ENCODE measurements at places on chromosomes 4 and X.

DNA sequence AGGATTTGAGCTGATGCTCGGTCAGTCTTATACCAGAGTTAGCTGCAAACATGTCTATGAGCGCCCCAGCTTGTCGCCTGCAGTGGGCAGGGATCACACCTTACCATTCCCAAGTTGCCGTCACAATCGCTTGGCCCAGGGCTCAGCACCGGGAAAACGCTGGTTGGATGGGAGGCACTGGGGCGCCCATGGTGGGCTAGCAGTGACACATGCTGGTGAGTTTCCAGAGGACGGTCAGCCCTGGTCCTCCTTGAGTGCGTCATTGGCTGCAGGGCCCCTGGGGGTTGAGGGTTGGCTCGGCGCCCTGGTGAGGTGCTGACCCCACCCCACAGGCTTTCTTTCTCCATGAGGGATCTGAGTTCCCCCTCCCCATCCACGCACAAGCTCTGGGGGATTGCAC lies 50.4 kb downstream of the SORCS2 start:
- no peak for DNase-seq

DNA sequence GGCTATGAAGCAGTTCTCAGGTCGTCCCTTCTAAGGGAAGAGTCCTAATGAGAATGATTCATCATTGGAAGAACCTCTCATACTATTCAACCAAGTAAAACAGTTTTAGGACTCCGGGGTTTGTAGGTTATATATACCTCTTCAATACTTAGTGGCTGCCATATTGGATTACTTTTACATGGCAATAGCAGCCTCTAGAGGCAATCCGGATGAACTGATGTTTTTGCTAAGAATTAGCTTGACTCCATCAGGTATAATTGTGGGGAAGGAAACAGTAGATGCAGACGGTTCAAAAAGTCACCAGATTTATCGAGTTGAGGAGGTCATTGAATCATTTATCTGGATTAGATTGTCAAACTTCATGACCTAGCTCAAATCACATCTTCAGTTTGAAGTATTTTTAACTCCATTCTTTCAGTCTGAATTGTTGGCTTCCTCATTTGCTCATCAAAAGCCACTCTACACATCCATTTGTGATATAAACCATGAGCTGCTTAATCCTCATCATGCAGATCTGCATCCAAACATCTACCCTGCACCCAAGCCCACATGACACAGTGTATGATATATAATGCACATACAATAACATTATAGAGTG lies 28.4 kb downstream of the GUCY1B1 start:
- DNase-seq: no peak

GRCh38 chrX:83845397-83845796 lies 15.5 kb upstream of the CYLC1 start:
- no peak for DNase-seq

- no peak for DNase-seq
Observed at GRCh38 chr4:81960961-81961360, 412.8 kb downstream of the HNRNPD start.

- DNase-seq: no peak
Observed at GRCh38 chr4:107808572-107808971, 16.2 kb upstream of the SGMS2 start.

GRCh38 chr4:128357286-128357685 lies 69.7 kb upstream of the PGRMC2 start:
- no peak for DNase-seq

GRCh38 chr4:20430259-20430941 lies 178.7 kb downstream of the SLIT2 start:
- no peak for DNase-seq

GRCh38 chr4:188986271-188986689 lies 847.0 kb downstream of the TRIML1 start:
- DNase-seq: no peak

DNA sequence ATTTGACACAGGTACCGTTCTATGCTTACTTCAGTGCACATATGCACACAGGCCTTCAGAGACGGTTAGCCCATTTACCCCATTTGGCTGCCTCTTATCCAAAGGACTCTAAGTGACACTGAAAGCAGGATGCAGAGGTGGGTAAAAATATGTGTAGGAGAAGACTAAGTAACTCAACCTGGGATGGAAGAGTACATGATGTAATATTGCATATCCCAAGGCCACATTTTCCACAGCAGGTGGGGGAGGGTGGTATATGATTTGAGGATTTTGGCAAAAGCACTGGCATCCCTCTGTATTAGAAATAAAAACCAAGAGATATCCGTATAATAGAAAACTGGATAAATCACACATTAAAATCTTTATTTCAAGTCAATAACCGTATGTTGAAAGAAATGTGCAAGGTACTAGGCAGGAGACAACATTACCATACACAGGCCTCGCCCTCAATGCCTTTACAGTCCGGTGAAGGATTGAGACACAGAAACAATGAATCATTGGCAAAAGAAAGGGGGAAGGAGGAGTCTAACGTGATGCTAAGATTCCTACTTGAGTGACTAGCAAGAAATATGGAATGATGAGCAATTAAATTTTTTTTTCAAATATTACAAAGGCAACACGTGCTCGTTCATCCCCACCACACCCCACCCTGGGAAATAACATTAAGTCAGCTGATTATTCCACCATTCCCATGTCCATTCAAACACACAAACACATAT lies 161.0 kb upstream of the RASGEF1B start:
- no peak for DNase-seq

- DNase-seq: no peak
Observed at GRCh38 chr4:165198329-165198728, 9.0 kb upstream of the KLHL2 start.

DNA sequence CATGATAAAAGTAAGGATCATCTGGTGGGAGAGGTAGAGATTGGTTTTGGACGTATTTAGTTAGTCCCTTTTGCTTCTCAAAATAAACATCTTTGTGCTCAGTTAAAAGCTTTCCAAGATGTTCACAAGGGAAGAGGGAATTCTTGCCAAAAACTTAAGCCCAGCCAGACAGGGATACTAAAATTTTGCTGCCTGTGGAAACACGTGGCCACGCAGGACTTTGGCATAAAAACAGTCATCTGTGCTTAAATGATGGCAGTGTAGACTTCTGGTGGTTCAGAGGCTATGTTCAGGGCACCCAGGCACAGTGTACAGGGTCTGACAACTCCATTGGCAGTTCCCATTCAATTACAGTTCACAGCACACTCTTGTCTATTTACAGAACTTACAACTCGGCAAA lies 93.2 kb upstream of the JADE1 start:
- no peak for DNase-seq

DNA sequence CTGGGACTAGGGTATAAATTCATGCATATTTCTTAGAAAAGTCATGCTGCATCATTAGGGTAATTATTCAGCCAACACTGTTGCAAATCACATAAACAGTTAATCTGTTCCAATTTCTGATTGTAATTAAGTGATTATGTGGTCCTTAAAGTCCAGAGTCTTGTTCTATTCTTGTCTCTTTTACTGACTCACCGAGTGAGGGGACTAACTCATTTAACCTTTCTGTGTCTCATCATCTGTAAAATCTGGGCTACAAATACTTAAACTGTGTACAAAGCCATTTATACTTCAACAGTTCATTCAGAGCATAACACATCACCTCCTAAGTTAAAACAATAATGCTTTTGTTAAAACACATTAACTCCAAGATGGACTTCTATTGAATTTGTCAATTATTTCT lies 65.4 kb upstream of the KLHL13 start:
- no peak for DNase-seq

DNA sequence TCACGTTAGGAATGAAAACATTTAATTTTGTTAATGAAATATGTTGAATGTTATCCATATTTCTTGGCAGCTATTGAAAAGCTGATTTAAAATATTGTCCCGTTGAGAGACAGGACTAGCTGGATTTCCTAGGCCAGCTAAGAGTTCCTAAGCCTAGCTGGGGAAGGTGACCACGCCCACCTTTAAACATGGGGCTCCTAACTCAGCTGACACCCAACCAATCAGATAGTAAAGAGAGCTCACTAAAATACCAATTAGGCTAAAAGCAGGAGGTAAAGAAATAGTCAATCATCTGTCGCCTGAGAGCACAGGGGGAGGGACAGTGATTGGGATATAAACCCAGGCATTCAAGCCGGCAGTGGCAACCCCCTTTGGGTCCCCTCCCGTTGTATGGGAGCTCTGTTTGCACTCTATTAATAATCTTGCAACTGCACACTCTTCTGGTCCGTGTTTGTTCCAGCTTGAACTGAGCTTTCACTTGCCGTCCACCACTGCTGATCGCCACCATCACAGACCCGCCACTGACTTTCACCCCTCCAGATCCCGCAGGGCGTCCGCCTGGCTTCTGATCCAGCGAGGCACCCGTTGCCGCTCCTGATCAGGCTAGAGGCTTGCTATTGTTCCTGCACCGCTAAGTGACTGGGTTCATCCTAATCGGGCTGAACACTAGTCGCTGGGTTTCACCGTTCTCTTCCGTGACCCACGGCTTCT lies 308.9 kb downstream of the GLUD2 start:
- DNase-seq: no peak

GRCh38 chrX:110442635-110443034 lies 84.0 kb downstream of the RTL9 start:
- no peak for DNase-seq

DNA sequence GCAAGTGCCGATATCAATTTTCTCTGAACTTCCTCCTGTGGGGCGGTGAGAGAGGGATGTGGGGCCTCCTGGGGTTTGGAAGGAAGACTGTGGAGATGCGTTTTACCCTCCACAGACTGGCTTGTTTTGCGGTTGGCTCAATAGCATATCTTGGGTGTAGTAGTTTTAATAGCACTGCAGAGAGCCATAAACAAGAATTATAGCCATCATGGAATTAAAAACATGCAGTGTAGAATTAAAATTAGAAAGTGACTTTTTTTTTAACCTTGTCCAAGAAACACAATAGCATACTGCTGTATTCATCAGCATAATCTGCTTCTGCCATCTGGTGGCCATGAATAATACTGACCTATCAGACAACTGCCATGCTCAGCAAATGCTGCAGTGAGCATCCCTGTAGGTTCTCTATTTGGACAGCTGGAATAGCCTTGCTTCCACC lies 47.3 kb upstream of the SCML1 start:
- peak; percentile 0 for DNase-seq

DNA sequence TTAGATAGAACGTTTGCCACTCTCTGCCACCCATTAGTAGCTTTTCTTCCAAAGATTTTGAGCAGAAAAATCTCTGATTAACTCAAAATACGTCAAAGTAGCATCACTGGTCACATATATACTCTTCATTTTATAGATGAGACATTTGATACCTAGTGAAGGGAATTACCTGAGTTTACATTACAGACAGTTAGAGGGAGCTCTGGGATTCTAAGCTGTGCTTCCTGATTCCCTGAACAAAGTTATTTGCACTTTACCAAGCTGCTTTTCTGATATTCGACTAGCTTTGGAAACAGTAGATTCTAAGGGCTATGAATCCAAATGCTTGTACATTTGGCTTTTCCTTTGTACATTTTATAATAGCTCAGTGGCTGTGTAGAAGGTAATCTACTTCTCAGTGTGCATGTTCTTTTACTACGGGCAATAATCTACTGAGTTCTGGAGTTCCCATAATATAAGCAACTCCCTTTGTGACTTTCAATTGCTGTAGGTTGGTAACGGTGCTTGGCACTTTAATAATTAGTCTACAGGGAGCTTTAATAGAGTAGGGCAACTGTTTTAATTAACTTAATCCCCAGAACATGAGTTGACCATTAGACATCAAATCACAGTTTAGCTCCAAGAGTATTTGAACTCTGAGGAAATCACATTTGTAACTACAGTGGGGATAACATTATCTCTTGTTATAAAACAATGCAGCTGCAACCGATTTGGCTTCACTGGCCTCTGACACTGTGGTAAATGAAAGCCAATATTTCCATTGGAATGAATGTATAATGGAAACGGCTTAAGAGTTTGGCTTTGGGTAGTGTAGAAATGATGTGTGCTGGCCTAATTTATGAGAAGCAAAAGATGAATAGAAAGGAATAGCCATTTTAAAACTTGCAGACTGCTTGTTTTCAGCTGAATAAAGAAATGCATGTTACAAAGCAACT lies 1602.4 kb downstream of the STIM2 start:
- DNase-seq: no peak

DNA sequence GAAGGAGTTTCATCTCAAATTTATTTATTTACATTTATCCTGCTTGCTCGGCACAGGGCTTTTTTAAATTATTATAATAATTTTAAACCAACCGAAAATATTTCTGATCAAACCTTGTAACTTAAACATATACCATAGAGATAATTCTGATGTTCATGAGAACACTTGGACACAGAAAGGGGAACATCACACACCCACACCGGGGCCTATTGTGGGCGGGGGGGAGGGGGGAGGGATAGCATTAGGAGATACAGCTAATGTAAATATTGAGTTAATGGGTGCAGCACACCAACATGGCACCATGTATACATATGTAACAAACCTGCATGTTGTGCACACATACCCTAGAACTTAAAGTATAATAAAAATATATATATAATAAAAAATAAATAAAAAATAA lies 2.9 kb downstream of the ANXA5 start:
- no peak for DNase-seq

GRCh38 chr4:39668887-39669286 lies 29.0 kb upstream of the UBE2K start:
- DNase-seq: no peak

GRCh38 chr4:88200186-88200585 lies 41.7 kb upstream of the ABCG2 start:
- no peak for DNase-seq

DNA sequence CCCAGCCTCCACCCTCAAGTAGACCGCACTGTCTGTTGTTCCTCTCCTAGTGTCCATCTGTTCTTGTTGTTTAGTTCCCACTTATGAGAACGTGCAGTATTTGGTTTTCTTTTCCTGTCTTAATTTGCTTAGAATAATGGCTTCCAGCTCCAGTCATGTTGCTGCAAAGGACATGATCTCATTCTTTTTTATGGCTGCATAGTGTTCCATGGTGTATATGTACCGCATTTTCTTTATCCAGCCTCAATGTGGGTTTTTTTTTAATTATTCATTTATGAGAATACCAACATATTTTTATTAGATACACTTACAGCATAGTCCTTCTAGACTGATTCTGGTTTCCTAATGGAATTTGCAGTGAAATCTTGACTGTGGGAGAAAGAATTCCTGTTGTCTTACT lies 1.3 kb downstream of the VMA21 start:
- DNase-seq: no peak

GRCh38 chr4:34039766-34040165 lies 2204.5 kb downstream of the ARAP2 start:
- no peak for DNase-seq

DNA sequence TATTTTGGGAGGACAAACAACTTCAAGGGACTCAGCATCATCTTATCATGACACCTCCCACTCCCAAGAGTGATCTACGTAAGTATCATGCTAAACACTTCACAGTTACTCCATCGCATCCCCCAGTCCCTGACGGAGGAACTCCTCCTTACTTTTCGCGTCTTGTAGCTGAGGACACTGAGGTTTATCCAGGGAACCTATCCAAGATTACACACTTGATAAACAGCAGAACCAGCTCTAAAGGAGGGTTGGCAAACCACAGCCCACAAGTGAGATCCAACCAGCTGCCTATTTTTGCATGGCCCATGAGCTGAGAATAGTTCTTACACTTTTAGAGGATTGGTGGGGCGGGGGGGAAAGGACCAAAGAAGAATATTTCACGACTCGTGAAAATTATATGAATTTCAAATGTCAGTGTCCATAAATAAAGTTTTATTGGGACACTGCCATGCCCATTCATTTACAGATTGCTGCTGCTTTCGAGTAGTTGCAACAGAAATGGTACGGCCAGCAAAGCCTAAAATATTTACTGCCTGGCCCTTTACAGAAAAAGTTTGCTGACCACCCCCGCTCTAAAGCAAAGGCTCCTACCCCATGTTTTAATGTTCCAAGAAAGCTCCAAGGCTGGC lies 47.8 kb downstream of the SEPSECS start:
- no peak for DNase-seq

GRCh38 chr4:185115827-185116232 lies 27.2 kb upstream of the SLC25A4 start:
- DNase-seq: no peak
